ENCODE measurements at places on chromosomes 1 and 21.

DNA sequence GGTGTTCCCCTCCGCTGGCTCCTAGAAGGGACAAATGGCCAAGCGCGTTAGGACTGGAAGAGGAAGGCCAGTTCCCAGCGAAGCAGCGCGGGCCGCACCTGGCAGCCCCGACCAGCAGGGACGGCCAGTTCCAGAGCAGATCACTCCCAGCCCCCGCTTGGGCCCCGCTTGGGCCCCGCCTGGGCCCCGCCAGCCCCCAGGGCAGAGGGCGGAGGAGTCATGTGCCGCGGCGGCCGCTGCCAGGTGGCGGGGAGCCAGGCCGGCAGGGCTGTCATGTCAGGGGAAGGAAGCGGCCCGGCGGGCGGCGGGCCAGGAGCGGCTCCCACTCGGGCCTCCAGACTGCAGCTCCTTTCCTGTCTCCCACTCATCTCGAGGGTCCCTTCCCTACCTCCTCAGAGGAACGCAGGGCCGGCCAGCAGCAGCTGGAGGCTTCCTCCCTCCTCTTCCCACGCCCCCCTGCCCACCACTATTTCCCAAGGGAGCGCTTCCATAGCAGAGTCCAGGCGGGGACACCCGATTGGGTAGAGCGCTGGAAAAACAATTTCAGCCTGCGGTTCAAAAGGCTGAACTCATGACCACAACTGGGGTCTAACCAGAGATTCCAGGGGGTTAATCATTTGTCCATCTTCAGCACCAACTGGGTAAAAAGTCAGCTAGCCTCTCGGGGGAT is 16.5 kb downstream of the ZNF697 start:
- peak; percentile 29 for DNase-seq

DNA sequence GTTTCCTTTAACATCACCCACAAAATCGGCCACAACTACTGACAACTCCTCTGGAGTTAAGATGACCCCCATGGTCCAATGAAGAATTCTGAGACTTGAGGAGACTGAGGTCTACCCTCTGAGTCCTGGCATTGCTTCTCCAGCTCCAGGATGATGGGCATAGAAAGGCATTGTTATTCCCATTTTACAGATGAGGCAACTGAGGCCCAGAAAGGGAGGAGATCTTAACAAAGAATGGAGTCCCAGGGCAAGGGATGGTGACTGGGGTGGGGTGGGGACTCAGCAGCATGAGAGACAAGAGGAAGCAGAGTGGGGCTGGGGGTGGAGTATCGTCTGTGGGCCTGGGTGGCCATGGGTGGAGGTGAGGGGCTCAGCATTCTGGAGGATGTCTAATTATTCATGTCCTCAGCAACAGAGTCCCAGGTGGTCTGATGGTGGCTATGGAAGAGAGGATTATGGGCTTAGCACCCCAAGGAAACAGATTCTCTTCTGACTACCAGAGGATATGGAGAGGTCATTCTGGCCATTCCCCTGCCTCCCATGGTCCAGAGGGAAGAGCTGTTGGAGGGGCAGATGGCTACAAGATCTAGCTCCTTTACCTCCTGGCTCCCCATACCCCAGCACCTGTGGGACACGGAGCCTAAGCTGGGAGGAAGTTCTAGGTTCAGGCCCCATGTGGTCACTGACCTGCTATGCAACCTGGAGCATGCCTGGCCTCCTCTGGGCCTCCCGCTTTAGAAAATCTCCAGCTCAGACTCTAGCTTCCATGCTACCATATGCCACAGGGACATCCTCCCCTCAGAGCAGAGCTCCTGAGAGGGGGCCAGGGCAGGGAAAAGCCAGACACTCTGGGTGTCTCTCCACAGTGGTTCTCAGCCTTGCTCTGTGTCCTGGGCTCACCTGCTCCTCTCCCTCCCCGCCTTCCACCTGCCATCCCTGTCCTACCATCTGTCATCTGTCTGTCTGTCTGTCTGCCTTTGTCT is 37.4 kb upstream of the DMBX1 start:
- DNase-seq: no peak

DNA sequence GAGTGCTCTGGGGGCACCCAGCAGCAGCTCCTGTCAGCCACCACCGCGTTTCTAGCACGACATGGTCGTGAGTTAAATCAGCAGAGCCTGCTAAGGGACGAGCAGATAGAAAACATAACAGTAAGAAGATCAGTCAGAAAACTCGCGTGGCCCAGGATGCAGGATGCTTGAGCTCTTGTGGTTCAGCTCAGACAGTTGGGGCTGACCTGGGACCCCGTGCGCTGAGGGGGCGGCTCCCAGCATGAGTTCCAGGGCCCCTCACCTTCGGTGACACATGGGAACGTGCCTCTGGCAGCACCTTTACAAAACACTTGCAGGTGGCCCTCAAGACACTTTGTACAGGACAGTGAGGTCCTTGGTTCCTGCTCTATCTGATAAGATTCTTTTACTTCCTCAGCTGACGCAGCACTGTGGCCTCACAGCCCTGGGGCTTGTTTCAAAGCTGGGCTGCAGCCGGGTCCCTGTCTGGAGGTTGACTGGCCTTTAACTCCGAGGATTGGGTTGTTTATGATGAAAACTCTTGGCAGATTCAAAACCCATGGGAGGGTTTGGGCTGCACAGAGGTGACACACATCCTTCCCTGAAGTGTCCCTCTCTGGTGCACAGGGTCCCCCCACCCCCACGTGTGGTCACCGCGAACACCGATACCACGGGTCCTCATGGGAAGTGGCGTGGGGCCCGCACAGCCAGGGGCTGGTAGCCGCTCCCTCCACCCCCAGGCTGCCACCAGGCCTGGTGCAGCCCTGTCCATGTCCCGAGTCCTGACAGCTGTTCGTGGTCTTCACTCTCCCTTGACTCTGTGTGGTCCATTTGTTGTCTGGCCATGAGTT is 65.3 kb upstream of the COL6A1 start:
- no peak for DNase-seq

DNA sequence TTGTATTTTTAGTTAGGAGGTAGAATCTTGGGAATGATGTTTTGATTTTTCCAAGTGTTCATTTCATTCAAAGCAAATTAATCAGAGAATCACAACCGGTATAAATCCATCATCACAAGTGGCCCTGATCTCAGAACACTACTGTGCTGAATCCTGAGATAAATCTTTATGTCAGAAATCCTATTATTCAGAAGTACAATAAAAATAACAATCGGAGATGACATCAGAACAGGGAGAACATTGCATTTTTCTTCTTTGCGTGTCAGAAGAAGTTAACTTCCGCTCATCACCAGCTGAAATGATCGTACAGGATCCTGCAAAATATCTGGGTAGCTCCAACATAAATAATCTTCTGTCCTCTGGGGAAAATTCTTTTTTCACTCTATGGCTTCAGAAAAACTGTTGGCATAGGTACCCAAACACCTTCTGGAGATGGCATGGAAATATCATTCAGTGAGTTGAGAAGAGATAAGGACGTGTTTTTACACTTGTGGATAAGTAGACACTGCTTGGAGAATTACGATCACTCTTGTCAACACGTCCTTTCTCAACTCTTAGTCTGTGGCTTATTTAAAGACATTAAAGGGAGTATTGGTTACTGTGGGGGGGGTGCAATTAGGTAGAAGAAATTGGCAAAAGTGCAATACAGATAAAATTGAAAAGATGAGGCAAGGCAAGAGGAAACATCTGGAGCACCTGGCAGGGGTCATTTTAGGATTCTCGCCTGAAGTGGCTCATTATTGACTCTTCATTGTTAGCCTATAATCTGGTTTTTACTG is 46.9 kb upstream of the SMYD2 start:
- no peak for DNase-seq

GRCh38 chr21:44461464-44462001 is 6.2 kb downstream of the LRRC3 start:
- DNase-seq: no peak

DNA sequence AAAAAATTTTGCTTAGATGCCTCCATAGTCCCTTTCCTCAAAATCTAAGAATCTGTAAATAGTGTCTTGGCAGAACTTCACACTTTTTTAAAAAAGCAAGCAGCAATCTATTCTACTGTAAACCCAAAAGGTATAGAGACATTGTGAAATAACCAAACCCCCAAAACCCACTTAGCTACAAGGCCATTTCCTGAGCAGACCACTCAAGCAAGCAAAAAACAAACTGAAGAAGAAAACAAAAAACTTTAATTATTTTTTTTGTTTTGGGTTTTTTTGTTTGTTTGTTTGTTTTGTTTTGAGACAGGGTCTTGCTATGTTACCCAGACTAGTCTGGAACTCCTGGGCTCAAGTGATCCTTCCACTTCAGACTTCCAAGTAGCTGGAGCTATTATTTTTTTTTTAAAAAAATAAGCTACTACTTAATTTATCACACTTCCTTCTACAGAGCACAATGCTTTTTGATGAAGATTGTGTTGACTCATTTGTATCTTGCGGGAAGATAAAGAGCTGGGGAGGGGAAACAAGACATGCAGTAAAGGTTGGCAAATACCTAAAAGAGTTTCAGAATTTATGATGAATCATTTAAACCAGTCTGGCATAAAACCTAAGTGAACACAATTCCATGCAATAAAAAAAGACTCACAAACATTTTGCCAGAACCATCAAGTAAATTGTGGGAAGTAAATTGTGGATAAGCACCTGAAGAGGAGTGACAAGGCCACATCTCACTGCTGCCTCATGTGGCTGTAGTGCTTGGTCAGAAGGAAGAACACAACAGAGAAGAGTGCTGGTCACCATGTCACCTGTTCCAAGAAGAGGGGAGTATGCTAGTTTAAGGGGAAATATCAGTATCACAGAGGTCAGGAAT is 2.7 kb upstream of the PTPN22 start:
- peak; percentile 25 for DNase-seq

DNA sequence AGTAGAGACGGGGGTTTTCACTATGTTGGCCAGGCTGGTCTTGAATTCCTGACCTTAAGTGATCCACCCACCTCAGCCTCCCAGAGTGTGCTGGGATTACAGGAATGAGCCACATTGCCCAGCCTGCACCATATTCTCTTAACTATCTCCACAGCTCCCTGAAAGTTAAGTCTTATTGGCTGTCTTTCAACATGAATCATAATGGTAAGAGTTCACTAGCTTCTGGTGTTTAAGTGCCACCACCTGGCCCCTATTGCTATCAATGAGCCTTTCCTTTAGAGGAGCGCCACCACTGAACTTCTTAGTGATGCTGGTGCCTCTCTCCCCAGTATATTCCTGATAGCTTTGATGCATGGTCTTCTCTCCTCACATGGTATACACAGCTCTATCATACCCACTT is 15.7 kb downstream of the ZFYVE9 start:
- DNase-seq: no peak

DNA sequence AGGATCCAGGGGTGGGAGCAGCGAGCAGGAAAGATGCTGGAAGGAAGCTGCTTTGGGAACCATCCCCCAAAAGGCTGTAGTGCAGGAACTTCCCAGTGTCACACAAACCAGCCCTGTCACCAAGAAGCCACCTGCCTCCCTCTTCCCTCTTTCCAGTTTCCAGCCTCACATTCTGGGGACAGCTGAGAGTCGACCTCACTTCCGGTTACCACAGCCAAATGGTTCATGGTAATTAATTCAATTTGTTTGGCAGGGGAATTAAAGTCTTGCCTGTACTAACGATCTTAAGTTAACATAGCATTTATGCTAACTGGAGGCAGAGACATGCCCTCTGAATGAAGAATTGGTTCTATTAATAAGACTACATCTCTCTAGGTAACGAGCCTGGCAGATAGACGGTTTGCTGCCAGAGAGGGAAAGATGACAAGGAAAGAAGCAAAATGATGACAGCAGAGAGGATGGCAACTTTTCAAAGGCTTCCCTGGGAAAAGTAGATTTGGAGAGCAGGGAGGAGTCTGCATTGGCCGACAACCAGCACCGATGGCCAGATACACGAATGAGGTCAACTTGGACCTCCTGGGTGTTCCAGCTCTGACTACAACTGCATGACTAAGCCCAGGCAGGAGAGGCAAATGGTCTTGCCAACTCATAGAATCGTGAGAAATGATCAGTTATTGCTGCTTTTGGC is 64.1 kb downstream of the TMCO4 start:
- no peak for DNase-seq

GRCh38 chr21:38268864-38269575 is 12.2 kb downstream of the KCNJ15 start:
- no peak for DNase-seq

GRCh38 chr1:207035877-207036551 is 3.5 kb upstream of the C1orf116 start:
- no peak for DNase-seq

GRCh38 chr1:81366173-81366572 is 434.6 kb upstream of the ADGRL2 start:
- no peak for DNase-seq

DNA sequence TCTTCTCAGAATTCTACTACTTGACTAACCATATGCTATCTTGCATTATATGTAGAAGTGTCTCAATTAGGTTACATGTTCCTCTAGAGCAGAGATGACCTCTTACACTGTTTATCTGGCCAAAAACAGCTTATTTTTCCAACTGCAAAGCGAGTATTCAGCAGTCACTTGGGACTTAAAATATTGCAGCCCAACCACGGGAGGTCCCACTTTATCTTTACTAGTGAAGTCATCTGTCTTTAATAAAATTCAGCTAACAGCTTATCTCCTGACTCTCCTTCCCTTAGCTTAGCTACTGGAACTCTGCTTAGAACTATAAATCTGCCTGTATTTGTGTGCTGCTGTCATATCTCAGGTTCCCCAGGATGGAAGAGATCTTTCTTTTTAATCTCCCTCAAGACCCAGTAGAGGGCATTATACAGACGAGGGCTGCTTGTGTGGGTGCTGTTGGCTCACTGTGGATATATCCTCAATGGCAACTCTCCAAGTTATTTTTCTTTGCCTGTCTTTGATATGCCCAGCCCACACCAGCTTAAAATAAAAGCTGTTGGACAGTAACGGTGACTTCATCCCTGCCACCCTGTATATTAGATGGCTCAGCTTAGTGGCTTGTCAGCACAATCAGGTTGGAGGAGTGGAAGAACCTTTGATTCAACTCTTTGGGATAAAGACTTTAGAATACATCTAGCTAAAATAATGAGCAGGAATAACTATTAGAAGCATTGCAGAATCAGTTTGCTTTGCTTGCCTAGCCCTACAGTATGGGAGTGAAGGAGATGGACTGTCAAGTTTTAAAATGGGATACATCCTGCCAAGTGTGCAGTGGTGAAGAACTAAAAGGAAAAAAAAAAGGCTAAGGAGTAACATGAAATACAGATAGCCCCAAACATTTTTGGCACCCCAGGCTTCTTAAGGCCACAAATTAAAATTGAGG is 9.6 kb downstream of the ENSA start:
- no peak for DNase-seq

- no peak for DNase-seq
These were observed 26.0 kb downstream of the CHML start for GRCh38 chr1:241614144-241614543.

- no peak for DNase-seq
These were observed 21.3 kb downstream of the TNFRSF1B start for GRCh38 chr1:12188115-12188514.
